ENCODE measurements at places on chromosomes 11 and 22.
A peak's percentile ranks its signal among the peaks of the same experiment; 100 is the strongest.

DNA sequence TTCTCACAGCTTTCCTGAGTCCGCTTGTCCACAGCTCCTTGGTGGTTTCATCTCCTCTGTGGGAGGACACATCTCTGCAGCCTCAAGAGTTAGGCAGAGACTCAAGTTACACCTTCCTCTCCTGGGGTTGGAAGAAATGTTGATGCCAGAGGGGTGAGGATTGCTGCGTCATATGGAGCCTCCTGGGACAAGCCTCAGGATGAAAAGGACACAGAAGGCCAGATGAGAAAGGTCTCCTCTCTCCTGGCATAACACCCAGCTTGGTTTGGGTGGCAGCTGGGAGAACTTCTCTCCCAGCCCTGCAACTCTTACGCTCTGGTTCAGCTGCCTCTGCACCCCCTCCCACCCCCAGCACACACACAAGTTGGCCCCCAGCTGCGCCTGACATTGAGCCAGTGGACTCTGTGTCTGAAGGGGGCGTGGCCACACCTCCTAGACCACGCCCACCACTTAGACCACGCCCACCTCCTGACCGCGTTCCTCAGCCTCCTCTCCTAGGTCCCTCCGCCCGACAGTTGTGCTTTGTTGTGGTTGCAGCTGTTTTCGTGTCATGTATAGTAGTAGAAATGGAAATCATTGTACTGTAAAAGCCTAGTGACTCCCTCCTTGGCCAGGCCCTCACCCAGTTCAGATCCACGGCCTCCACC, 11.7 kb downstream of the RASD2 start:
- peak; percentile 34 for DNase-seq

GRCh38 chr11:116285026-116285425, 487.8 kb downstream of the BUD13 start:
- DNase-seq = no peak

- no peak for DNase-seq
Measured at GRCh38 chr22:40642316-40642715, 5.8 kb upstream of the MRTFA start.

GRCh38 chr11:32231909-32232493, 141.1 kb downstream of the RCN1 start:
- no peak for DNase-seq

- DNase-seq = no peak
Measured at GRCh38 chr11:34292111-34292510, 65.7 kb downstream of the ABTB2 start.
